Stimulated activated CD4-positive, alpha-beta T cell treated with anti-CD3 and anti-CD28 coated beads, Interleukin-1b, Interleukin-23, amount 100 ng/mL, for 4 hours (primary cell): ENCODE measurements at places on chromosomes 7 and 10.

DNA sequence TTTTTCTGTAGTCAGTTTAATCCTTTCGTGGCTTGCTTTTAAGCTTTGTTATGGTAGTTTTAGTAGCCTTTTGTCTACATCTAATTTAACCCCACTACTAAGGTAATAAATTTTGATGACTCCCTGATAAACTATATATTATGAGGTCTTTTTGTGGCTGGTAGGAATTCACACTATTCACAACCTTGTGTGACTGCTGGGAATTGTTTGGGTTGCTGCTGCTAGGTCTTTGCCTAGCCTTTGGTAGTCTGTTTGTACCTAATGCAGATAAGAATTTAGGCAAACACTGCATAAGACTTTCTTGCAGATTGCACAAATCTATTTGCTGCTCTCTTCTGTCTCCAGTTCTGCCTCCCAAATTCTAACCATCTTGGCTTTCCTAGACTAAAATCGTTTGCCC lies 58.3 kb downstream of the SHOC2 start:
- DNase-seq, result no peak

DNA sequence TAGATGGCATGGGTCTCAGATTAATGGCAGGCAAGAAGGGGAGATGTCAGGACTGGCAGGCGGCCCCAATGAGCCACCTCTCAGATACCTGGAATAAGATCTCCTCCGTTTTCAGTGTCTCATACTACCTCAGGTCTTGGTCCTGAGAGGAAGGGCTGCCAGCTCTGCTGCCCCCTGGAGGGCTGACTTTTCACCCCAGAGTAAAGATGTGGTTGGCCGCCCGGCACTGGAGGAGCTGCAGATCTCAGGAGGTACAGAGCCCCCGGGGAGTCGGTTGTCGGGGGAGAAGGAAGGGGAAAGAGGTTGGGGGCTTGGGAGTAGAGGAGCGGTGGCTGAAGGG lies 642 bp upstream of the COL13A1 start:
- DNase-seq, result no peak

GRCh38 chr7:116797612-116798011 lies 64.8 kb upstream of the CAPZA2 start:
- no peak for DNase-seq

GRCh38 chr7:117386110-117386706 lies 41.1 kb downstream of the ASZ1 start:
- DNase-seq, result no peak

DNA sequence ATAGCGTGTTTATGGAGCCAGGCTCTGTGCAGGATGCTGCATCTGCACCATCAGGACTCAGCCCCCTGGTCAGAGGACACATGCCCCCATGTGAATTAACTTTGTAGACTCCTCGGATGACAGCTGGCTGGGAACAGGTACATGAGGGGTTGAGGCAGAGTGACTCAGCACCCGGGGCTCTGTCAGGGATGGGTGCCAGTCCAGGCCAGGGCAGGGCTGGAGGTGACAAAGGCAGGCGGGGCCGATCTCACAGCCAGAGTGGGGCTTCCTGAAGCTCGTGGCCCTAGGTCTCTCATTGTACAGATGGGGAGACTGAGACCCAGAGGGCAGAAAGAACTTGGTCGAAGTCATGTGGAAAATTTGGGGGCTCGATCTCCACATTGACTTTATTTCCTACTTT lies 35.3 kb upstream of the PCBD1 start:
- DNase-seq, result no peak

DNA sequence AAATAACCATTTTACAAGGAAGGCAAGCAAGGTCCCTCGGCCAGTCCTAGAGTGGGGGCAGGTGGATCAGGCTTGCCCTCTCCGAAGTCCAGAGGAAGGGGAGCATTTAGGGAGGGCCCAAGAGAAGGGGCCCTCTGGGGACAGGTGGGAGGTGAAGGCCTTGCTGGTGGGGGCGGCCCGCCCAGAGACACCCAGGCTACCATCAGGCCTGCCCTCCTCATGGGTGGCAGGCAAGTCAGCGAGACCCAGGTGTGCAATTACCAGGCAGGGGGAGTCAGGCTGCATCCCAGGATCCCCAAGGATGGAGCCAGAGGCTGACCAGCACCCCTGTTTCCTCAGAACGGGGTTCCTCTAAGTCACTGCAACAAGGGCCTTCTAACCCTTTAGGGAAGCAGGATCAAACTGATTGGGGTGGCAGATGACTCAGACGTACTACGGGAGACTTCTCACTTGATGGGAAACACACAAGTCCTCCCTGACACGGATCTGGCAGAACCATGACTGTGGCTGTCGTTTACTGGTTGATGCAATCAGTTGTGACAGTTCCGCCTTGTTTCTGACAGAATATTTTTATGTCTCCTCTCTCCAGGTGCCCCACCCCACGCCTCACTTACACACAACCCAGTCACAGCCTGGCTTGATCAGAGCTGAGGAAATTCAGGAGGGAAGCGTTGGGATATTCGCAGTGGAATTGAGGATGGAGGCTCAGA lies 8.2 kb downstream of the LOXL4 start:
- DNase-seq, result no peak

- no peak for DNase-seq
These were observed 57.1 kb downstream of the TACR2 start for GRCh38 chr10:69359594-69359993.

DNA sequence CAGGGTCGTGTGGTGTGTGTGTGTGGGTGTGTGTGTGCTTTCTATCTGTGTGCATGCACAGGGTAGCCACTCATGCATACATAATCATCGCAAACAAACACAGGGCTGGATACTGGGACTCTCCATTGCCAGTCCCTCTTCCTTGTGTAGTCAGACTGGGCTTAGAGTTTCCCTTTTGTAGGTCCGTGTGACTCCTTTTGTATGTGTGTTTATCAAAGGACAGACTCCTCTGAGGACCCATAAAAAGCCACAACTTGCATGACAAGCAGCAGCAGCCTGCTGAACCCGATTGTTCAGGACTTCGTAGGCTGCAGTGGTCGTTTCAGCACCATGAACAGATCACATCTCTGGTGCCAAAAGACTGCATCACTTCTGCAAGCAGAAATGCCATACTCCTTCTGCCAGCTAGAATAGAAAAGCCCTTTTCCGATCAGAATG lies 895 bp downstream of the VSTM2A start:
- DNase-seq, result no peak

DNA sequence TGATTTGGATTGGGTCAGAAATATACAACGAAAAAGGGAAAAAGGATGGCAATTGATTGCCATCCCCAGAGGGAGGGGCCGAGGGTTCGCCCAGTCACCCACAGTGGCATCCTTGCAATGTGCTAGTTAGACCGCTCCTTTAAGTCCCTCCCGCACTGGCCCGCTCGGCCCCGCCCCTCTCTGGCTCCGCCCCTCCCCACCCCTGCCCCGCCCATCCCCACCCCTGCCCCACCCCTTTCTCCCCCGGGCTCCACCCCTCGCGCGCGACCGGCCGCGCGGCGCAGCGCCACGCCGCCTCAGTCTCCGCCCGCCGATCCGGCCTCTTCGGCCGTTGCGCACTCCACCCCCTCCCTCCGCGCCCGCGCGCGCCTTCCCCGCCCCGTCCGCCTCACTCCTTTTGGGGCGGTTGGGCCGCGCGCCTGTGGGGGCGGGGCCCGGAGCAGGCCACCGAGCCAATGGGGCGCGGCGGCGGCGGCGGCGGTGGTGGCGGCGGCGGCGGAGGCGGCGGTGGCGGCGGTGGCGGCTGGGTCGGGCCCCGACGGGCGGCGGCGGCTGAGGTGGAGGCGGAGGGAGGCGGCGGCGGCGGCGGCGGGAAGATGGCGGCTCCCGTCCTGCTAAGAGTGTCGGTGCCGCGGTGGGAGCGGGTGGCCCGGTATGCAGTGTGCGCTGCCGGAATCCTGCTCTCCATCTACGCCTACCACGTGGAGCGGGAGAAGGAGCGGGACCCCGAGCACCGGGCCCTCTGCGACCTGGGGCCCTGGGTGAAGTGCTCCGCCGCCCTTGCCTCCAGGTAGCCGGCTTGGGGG lies at the start of gene VKORC1L1:
Gene VKORC1L1 (plus strand): TSS at position 299 of the 806 bp plus-strand sequence. CDS start 298 bp downstream, at position 597.
- peak; percentile 93 for DNase-seq

- DNase-seq, result no peak
These were observed 5.1 kb upstream of the MYO1G start for GRCh38 chr7:44983742-44984477.

- DNase-seq, result no peak
These were observed 58.5 kb downstream of the CPED1 start for GRCh38 chr7:121046893-121047468.

GRCh38 chr7:128708824-128709223 lies 30.3 kb upstream of the CALU start:
- no peak for DNase-seq

DNA sequence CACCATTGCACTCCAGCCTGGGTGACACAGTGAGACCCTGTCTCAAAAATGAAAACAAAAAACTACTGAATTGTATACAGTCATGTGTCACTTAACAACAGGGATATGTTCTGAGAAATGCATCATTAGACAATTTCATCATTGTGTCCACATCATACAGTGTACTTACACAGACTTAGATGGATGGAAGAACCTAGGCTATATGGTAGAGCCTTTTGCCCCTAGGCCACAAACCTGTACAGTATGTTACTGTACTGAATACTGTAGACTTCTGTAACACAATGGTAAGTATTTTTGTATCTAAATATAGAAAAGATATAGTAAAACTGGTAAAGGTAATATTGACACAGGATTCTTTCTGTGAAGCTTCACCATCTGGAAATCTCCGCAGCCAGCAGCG lies 81.7 kb downstream of the KBTBD2 start:
- DNase-seq, result no peak

- DNase-seq, result no peak
These were observed 18.8 kb downstream of the TMEM196 start for GRCh38 chr7:19754521-19755116.

DNA sequence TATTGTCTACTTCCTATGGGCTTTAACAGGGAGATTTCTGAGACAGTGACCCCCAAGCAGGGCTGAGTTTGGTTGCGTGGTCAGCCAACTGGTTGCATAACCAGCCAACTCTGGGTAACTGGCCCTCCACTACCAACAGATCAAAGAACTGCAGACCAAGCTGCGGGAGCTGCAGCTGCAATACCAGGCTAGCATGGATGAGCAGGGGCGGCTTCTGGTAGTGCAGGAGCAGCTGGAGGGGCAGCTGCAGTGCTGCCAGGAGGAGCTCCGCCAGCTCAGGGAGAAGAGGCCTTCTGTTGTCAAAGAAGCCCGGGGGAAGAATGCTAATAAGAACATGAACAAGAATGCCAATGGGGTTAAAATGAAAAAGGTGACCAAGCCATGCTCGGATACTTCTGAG lies 15.7 kb upstream of the FLNC start:
- no peak for DNase-seq
